ENCODE measurements at places on chromosomes 3 and 15. TPM values are rescaled to one million over a fixed set of nuclear protein-coding genes. Genes with fewer than 3 reads are reported as not detected.
A peak's percentile ranks its signal among the peaks of the same experiment; 100 is the strongest.

- no peaks in the 10 kb centered on the region for H3K4me1 ChIP-seq
- no peaks in the 10 kb centered on the region for H3K36me3 ChIP-seq
- H3K27ac ChIP-seq: no peak overlapping the region
- H3K4me3 ChIP-seq: no peak overlapping the region
- no peak for DNase-seq
Observed at GRCh38 chr15:96243701-96244100, 86.8 kb upstream of the NR2F2 start.

DNA sequence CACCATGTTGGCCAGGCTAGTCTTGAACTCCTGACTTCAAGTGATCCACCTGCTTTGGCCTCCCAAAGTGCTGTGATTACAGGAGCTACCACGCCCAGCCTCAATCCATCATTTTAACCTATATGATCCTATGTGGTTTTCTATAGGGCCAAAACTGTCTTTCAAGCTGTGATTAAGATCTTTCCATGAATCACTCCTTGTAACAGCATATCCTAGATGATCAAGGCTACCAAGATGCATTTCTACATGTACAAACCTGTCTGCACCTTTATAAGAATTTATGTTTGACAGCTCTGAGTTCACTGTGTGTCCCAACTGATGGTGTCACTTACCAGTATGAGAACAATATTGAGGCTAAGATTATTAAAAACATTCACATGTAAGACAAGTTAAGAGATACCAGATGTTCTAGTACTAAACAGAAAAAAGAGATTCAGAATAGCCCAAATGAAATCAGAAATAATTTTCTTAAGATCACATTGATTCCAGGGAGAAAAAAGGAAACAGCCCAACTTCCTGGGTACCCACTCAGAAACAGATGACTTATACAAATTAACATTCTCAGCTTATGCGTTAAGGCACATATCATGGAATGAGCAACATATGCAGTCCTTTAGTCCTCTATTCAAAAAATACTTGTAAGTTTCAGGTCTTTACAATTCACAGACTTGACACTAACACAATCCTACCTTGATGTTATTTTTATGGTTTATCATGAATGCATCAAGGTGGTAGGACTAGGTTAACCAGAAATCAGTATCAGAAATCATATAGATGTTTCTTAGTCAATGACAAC is 24.8 kb upstream of the PPIB start:
- no peak overlapping the region for H3K4me3 ChIP-seq
- DNase-seq: no peak
- H3K36me3 ChIP-seq: no peaks in the 10 kb centered on the region
- no peaks in the 10 kb centered on the region for H3K4me1 ChIP-seq

DNA sequence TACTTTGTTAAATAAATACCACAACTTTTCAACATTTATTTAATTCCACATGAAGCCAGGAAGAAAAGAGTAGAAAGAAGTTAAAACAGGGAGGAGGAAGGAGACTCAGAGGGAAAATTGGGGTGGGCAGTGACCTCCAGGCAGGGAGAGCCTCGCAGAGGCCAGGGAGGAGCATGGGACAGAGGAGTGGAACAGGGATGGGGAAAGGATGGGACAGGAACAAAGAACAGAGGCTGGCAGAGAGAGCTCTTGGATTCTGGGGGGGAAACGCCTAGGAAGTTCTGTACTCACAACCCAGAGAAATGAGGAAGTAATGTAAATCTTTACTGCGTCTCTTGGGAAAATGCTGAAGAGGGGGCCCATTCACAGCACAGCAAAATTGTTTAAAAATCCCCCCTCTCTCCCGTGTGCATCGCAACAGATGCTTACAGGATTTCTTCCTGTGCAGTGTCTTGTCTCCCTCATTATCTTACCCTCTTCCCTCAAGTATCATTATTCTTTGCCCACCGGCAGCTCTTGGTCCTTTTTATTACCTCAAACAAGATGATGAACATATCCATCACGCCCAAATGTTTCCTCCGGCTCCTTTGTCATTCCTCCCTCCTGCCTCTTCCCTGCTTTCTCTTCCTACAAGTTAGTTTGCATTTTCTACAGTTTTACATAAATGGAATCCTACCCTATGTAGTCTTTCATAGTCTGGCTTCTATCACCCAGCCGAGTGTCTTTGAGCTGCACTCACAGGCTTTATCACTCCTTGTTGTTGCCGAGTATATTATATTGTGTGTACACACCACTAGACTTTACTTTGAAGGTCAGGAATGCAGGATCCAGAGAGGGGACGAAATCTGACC is 65.5 kb downstream of the ARHGAP31 start:
- no peaks in the 10 kb centered on the region for H3K36me3 ChIP-seq
- H3K27ac ChIP-seq: no peak overlapping the region
- no peak overlapping the region for H3K4me3 ChIP-seq
- H3K4me1 ChIP-seq: no peaks in the 10 kb centered on the region
- H3K27me3 ChIP-seq: no peaks in the 10 kb centered on the region

GRCh38 chr15:101389362-101389761 is 94.3 kb upstream of the SNRPA1 start:
- H3K4me3 ChIP-seq: no peak overlapping the region
- H3K27ac ChIP-seq: no peak overlapping the region
- no peaks in the 10 kb centered on the region for H3K27me3 ChIP-seq
- no peaks in the 10 kb centered on the region for H3K4me1 ChIP-seq

- DNase-seq: peak; percentile 87
- no peaks in the 10 kb centered on the region for H3K36me3 ChIP-seq
- no peak overlapping the region for H3K27ac ChIP-seq
- no peaks in the 10 kb centered on the region for H3K27me3 ChIP-seq
- peaks cover 8% of the 10 kb centered on the region for H3K4me1 ChIP-seq
Observed at GRCh38 chr15:90071220-90071807, 31.0 kb downstream of the IDH2 start.

SLC51B gene
- total RNA-seq: not detected

All from adrenal gland (tissue), 19 donors.